Breast epithelium (tissue), 4 donors: ENCODE measurements at places on chromosomes 3 and 15. TPM values are rescaled to one million over a fixed set of nuclear protein-coding genes. Genes with fewer than 3 reads are reported as not detected.

DNA sequence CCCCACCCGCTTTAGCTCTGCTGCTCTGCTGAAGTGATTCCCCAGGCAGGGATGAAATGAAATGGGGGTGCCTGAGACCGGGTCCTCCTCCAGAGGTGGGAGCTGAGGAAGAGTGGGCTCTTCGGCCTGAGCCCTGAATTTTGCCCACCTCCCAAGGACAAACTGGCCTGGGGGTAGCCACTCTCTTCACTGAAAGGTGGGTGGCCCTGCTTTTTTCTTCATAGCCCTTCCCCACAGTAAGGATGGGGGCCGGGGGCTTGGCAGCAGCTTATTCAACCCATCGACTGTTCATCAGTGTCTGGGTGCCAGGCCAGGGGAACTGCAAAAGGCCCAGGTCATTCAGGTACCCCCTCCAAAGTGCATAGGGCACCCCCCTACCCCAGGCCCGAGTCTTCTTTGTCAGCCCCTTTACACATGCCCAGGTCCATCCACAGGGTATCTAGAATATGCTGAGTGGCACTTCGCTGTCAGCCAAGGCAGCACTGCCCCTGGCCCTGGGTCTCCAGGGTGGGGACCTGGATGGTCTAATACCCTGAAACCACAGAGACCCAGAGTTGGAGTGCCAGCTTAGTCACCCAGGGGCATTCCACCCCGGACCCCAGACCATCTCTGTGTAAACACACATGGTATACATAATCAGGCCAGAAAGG is 7.9 kb downstream of the SCN5A start:
- peak; percentile 41 for DNase-seq

GRCh38 chr3:112693186-112693585 is 52.2 kb upstream of the CCDC80 start:
- DNase-seq: no peak

DNA sequence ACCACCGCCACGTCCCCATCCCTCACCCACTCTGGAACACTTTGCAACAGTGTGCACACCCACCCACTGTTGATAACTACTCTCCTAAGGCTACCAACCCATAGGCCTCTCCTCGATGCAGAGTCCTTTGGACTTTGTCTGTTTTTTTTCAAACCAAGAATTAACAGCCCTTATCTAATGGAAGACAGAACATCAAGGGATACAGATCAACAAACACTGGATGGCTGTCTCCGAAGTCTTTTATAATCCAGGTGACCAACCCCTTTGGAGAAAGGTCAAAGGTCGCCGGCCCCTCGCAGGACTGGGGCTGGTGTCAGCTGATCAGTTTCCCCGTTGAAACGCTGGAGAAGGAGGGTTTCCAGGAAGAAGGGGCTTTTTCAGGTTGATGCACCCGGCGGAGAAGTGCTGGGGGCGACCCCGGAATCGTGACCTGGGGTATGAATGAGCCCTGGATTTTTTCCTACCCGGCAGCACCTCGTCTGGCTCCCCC is 532 bp downstream of the B4GALT4 start:
- DNase-seq: no peak

GRCh38 chr15:78139578-78139977 is 8.3 kb upstream of the CIB2 start:
- no peak for DNase-seq

GRCh38 chr15:56817321-56818080 is 84.2 kb upstream of the ZNF280D start:
- DNase-seq: no peak

DNA sequence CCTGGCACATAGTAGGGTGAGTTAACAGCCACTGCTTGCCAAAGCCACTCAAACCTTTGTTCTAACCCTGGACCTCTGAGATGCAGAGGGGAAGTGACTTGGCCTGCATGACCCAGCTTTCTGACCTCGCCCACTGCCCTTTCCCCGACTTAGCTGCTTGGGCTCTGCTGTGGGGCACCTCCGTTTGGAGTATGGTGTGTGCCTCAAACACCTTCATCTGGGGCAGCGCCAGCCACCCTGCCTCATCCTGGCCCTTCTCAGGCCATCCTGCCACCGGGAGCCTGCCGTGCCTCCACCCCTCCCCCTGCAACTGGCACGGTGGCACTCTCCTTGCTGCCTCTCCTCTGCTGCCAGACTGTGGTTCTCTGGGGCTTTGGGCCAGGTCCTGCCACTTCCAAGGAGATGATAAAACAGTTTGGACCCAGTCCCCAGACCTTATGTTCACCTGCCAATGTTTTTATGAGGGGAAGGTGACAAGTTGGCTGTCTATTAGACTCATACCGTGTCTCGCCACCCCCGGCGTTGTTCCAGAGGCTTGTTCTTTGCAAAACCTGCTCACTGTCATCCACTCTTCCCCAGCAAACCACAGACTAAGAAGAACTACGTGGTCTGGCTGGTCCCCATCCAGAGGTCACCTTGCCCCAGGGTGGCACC is 32.2 kb downstream of the SLC6A6 start:
- DNase-seq: peak; percentile 67

- DNase-seq: peak; percentile 16
Observed at GRCh38 chr3:127680798-127681221, 8.1 kb downstream of the ABTB1 start.

DNA sequence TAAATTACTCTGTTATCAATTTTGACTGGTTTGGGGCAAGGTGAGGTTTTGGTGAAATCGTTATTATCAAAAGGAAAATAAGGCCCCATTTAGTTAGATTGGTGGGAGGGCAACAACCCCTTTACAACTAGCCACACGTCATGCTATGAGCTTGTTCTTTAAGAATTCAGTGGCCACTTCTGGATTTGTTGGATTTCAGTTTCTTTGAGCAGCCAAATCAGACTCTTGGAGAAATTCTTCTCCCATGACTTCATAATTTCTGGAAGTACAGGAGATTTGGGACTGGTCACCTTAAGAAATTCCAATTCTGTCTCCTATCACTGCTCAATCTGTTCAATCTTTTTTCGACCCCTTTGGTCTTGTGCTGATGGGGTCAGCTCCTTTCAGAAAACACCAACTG is 14.8 kb upstream of the WNT5A start:
- DNase-seq: no peak

Gene NR2E3
- not detected for total RNA-seq

Gene CCR3
- not detected for total RNA-seq

Gene GRM7
- total RNA-seq: 0.59 TPM

Gene PYGO1
- 4.9 TPM for total RNA-seq
